NCI-H526 treated with DMSO at 0.1 percent for 48 hours (cell line): ENCODE measurements at places on chromosomes 1 and 21.

DNA sequence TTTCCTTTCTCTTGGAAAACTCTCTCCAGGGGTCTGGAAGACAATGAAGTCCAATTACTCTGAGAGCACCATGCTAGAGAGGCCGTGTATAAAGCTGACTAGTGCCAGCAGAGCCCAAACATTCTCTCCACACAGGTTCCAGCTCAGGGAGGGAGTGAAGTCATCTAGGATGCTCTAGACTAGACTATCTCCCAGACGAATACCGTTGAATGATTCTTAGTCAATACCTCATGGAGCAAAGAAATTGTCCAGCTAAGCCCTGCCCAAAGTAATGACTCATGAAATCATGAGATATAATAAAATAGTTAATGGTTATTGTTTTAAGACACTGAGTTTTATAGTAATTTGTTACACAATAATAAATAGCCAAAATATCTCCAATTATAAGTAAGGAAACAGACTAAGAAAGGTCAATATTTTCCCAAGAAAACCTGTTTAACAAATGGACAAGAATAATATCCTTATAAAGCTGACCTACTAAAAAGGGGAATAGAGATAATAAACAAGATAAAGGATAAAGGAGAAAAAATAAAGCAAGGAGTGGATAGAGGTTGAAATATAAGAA lies 163.9 kb upstream of the LRRC7 start:
- no peak for DNase-seq

DNA sequence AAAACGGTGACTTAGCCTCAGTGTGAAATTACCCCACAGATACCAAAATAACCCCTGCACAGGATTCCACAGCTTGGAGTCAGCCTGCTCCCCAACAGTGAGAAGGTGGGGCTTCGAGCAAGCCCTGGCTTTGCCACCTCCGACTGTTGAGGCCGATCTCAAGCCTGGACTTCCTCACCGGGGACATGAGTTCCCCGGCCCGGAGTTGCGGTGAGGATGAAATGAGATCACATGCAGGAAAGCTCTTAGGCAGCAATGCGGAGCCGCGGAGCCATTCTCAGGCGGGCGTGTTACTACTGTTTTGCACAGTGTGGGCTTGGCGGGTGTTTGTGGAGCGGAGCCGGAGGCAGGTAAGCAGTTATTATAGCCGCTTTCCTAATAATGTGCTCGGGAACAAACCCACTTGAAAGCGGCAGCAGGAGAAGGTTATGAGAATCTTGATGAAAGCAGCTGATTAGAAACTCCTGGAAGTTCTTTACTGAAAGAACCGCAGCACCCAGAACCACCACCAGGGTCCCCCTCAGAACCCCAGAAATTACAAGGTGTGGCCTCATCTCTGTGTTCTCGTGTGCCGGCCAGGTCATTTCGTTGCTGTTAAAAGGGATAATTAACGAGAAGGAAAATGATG lies 3.9 kb upstream of the CLSTN1 start:
- DNase-seq, result no peak

DNA sequence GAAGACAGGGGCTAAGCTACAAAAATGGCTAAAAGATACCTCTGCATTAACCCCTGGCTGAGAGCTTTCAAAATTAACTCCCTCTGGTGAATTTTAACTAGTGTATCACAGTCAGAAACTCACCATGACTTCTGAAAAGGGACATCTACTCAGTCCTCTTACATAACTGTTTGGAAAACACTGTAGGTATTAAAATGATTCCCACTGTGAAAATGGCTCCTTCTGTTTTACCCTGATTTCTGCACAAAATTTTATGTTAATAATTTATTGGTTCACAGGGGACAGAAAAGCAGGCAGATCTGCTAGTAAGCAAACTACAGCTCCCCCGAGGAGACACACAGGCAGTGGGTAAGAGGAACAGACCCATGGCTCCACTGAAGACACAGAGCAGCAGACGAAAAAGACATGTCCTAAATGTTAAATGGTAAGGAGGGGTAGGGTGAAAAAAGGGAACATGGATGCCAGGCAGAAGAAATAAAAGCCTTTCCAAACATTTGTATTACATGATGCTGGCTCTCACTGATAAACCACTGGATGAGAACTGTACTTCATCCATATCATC lies 111.7 kb downstream of the SLC45A1 start:
- DNase-seq, result no peak

DNA sequence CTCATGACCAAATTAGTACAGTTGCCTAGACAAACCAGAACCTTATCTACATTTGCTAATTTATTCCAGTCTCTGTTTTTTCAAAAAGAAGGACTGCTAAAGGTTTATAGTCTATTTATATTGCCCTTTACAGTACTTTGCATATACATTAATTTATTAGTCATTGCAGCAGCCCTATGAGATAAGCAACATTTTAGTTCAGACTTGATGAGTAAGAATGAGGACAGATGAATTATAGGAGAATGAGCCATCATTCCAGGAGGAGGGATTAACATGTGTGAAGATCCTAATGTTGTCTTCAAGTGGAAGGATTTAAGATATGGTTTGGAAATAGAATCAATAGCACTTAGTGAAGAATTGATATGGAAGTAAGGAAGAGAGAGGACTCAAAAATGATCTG lies 152.4 kb downstream of the KCTD3 start:
- DNase-seq, result no peak

- no peak for DNase-seq
Observed at GRCh38 chr1:161082483-161082882, 6.9 kb downstream of the NECTIN4 start.

GRCh38 chr1:185973645-185974044 lies 239.5 kb downstream of the HMCN1 start:
- DNase-seq, result no peak

GRCh38 chr1:232227306-232227705 lies 402.6 kb downstream of the SIPA1L2 start:
- no peak for DNase-seq

DNA sequence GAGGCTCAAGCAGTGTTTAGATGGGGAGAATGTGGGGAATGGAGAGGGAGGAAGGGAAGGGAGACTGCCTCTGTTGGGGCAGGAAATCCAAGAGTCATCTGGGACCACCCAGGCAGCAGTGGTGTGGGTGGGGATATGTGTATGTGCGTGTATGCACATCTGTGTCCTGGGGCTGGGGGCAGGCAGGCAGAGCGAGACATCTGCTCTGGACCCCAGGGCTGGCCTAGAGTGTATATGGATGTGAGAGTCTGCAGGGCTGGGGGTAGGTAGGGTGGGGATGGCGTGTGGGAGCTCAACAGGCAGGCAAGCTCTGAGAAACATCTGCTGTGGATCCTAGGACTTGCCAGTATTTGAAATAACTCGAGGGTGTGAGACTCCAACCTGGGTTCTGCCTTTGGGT lies 3.5 kb downstream of the PTCH2 start:
- DNase-seq, result no peak

GRCh38 chr1:95040032-95040525 lies 32.7 kb downstream of the ALG14 start:
- no peak for DNase-seq

DNA sequence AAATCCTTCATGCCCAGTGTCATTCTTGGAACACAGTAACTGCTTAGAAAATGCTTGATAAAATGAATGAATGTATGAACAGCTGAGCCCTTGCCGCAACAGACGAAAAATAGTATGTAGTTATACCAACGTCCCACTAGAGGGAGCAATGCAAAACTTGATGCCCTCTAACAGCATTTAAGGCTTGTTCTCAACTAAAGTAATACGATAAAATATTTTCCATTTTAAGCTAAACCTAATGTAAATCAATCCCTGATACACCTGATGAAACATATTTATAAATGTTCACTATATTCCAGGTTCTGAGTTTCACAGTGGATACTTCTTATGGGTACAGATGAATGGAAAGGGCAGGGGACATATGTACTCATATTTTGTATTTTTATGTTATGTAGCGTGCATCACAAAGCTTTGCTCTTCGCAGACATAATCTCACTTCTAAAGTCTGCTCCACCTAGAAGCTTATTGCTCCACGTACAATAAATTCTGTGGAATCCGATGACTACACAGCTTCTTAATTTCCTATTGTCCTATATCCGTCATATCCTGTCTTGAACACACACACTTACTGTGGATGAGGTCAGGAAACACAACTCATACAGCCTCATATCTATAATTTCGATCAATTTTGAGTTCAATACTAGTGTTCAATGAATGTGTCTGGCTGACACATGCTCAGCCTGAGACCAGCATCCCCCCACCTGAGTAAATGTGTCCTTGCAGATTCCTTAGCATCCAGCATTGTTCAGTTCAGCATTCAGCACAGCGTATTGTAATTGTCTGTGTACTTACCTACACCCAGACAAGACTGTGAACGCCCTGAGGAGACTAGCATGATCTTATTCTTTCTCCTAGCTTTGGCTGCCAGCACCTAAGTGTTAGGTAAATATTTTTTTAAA lies 4.4 kb upstream of the UTP25 start:
- DNase-seq, result no peak

GRCh38 chr1:85289207-85289847 lies 12.9 kb upstream of the BCL10 start:
- DNase-seq, result no peak

GRCh38 chr1:43836267-43836951 lies 97.2 kb upstream of the ARTN start:
- DNase-seq, result peak; percentile 93

DNA sequence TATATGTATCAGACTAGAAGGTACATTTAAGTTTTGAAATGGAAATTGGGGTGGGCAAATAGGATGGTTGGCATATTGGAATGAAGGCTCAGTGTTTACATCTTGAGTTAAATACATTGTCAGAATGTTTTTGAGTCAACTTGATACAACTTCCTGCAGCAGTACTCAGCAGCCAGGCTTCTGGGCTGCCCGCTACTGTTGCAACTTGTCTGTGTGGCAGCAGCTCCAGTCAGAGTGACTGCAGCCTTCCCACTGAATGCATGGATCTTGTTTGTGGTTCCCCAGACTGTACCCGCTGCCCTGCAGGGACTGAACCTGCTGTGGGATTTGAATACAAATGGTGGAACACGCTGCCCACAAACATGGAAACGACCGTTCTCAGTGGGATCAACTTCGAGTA lies 24.9 kb upstream of the SARS1 start:
- no peak for DNase-seq

DNA sequence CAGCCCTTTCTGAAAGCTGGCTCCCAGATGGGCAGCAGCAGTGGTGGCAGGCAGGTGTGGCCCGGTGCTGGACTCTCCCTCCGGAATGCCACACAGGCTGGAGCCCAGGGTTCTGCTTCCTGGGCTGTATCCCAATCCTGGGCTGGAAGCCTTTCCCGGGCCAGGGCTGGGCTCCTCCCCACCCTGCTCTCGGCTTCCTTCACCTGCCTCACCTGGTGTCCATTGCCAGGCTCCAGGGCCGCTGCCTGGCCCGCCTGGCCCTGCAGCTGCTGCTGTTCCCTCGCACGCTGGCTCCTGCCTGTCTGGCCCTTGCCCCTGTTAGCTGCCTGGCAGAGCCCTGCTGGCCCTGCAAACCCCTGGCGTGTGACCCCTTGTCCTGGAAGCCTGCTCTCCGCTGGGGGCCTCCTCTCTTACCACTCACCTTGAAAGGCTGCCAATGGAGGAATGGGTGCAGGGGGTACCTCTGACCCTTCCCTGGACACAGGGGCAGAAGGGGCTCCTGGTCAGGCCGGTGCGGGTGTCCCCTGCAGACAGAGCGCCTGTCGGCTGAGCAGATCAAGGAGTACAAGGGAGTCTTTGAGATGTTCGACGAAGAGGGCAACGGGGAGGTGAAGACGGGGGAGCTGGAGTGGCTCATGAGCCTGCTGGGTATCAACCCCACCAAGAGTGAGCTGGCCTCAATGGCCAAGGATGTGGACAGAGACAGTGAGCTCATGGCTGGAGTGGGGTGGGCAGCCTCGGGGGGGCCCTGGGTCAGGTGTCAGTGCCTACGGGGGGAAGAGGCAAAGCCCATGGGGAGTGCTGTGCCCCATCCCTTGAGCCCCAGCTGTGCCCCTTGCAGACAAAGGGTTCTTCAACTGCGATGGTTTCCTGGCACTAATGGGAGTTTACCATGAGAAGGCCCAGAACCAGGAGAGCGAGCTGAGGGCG lies 1.1 kb downstream of the CALML6 start:
- no peak for DNase-seq

DNA sequence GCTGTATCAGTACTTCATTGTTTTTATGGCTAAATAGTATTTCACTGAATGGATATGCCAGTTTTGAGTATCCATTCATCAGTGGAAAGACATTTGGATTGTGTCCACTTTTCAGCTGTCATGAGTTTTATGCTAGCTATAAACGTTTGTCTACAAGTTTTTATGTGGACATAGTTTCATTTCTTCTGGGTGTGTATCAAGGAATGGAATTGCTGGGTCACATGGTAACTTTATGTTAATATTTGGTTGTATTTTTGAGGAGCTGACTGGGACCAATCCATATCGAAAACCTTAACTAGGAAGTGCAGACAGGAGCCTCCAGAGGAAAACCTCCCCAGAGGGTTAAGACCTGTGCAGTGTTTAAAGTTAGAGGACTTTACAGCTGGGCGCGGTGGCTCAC lies 31.8 kb upstream of the DISC1 start:
- no peak for DNase-seq

- DNase-seq, result no peak
Observed at GRCh38 chr1:91617285-91617765, 116.7 kb downstream of the CDC7 start.

GRCh38 chr1:114803001-114803400 lies 22.5 kb upstream of the SIKE1 start:
- DNase-seq, result no peak

GRCh38 chr1:210437781-210438180 lies 109.1 kb downstream of the HHAT start:
- no peak for DNase-seq

DNA sequence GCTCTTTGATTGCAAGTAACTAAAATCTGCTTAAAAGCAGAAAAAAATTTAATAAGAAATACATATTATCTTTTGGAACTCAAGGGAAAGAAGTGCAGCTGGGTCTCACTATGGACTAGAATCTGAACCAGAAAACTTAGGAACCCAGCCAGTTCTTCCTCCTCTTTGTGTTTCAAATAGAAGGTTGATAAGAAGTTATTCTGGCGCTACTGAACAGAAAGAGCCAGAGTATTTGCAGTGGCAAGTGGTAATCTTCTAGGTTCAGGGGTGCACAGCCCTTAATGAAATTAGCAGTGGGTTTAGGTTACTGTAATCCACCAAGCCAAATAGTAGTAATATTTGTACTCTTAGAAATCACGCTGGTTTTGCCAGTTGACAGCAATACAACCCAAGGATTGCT lies 28.5 kb downstream of the BTBD8 start:
- DNase-seq, result no peak
